ENCODE measurements at places on chromosomes 3 and 15.

DNA sequence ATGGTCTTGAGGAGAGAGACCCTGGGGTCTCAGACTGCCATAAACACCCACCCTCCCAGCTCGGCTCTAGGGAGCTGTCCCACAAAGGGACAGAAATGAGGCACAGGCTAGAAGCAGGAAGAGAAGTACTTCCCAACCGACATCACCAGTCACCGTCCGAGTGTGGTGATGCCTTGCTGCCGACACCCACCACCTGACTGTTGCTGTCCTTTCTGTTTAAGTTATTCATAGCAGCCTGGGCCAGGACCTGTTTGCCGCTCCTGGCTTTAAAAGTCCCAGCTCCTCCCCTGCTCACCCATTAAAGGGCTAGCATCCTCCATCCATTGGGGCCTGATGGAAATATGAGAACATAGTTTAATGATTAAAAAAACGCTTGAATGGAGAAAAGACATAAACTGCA lies 13.2 kb upstream of the SPG11 start:
- DNase-seq: no peak

GRCh38 chr3:63961891-63962290 lies 49.7 kb upstream of the SCAANT1 start:
- DNase-seq: no peak

DNA sequence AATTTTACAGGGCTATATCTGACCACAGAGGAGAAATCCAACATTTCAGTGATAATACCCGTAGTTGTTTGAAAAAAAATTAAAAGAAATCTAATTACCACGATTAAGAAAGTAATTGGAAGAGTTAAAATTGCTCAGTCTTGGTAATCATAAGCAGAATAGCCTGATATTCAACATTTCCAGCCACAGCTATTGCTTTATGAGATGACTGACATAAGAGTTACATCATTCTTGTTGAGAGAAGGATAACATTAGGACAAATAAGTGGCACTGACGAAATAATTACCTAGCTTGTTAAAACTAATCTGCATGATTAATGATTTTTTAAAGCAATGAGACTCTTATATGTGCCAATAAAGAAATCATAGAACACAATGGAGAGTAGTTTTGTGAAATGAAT lies 825.0 kb upstream of the GBE1 start:
- DNase-seq: no peak

GRCh38 chr15:91936927-91937326 lies 83.4 kb downstream of the SLCO3A1 start:
- DNase-seq: no peak

- DNase-seq: no peak
Observed at GRCh38 chr3:42600958-42601675, 631 bp downstream of the NKTR start.

GRCh38 chr3:34225821-34226366 lies 427.5 kb downstream of the PDCD6IP start:
- no peak for DNase-seq

- no peak for DNase-seq
Observed at GRCh38 chr3:11607816-11608215, 35.9 kb downstream of the VGLL4 start.

- no peak for DNase-seq
Observed at GRCh38 chr3:119305286-119305685, 11.1 kb downstream of the ARHGAP31 start.

- no peak for DNase-seq
Observed at GRCh38 chr15:85031086-85031943, 49.7 kb downstream of the PDE8A start.

DNA sequence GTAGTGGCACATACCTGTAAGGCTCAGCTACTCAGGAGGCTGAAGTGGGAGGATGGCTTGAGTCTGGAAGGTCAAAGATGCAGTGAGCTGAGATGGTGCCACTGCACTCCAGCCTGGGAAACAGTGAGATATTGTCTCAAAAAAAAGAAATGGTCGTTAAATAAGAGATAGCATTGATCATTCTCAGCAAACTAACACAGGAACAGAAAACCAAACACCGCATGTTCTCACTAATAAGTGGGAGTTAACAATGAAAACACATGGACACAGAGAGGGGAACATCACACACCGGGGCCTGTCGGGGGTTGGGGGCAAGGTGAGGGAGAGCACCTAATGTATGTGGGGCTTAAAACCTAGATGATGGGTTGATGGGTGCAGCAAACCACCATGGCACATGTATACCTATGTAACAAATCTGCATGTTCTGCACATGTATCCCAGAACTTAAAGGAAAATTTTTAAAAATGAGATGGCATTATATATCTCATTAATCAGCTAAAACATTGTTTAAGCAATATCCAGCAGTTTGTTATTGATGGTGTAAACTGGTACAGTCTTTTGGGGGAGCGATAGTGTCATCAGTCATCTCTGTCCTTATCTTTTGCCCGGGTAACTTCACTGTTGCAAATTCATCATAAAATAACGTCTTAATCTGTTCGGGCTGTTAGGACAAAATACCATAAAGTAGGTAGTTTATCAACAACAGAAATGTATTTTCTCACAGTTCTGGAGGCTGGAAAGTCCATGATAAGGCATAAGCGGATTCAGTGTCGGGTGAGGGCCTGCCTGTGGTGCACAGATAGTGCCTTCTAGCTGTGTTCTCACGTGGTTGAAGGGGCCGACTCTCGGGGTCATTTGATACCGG lies 1.7 kb upstream of the MAN2A2 start:
- no peak for DNase-seq

DNA sequence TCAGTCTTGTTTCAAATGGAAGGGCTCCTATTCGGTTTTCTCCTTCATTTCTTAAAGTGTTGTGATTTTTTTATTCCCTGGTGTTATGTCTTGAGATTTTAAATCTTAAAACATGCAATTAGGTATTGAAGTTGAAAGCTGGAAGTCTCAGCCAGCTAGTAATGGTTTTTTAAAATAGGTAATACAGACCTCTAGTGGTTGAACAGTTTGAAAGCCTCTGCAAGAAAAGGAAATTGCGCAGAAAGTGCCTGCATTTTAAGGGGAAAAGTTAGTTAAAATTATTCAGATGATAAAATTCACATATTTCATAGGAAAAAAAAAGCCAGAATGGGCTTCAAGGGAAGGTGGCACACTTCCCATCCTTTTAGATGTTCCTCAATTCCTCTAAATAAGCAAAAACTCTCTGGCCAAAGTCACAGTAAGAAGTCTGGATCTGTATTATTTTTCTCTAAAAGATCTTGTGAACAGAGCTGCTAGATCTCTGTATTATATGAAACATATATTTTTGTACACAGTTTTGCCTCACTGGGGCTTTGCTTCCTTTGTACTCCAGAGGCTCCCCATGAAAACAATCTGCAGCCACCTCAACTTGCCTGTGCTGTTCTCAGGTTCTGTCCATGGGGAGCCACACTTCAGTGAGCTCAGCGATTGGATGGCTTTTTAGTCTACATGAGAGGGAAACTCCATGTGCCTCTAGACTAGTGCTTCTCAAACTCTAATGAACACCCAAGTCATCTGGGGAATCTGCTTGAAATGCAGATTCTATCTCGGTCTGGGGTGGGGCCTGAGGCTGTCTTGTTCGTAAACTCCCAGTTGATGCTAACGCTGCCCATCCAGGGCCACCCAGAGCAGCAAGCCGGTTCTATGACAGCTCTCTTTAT lies 21.5 kb downstream of the AGTR1 start:
- no peak for DNase-seq

- DNase-seq: no peak
Observed at GRCh38 chr15:36814105-36814504, 234.7 kb downstream of the CDIN1 start.

DNA sequence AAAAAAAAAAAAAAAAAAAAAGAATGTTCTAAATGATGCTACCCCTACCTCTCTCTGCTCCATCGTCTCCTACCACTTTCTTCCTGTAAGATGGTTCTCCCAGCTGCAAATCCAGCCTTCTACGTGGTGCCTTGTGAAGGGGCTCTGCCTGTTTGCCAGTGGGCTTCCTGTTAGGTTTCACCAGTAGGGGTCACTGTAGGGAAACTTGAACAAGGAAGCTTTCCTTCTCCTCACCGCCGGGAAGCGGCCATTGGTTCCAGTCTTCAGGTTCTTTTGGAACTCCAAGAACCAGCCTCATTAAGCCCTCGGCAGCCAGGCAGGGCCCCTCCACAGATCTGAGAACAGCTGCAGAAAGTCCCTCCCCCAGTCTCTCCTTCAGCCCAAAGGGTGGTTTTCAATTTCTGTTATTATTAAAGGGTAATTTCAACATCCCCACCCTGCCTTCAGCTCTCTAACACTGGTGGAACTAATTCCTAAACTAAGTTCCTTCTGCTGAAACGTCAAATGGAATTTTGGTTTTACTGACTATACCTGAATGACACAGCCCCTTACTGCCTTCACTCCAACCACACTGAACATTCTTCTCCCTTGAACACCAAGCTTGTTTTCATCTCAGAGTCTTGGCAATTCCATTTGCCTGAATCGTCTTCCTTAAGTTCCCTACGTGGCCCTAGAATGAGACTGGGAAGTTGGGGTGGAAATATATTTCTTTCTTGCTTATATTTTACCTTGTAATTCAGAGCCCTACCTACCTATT lies 13.5 kb downstream of the MCCC1 start:
- DNase-seq: no peak

GRCh38 chr15:36407647-36408046 lies 171.8 kb upstream of the CDIN1 start:
- DNase-seq: no peak

- no peak for DNase-seq
Observed at GRCh38 chr3:129005526-129006303, 4.6 kb downstream of the EFCC1 start.

GRCh38 chr3:152252755-152253154 lies 16.0 kb upstream of the MBNL1 start:
- no peak for DNase-seq

GRCh38 chr3:62892951-62893350 lies 17.7 kb upstream of the CADPS start:
- DNase-seq: no peak

DNA sequence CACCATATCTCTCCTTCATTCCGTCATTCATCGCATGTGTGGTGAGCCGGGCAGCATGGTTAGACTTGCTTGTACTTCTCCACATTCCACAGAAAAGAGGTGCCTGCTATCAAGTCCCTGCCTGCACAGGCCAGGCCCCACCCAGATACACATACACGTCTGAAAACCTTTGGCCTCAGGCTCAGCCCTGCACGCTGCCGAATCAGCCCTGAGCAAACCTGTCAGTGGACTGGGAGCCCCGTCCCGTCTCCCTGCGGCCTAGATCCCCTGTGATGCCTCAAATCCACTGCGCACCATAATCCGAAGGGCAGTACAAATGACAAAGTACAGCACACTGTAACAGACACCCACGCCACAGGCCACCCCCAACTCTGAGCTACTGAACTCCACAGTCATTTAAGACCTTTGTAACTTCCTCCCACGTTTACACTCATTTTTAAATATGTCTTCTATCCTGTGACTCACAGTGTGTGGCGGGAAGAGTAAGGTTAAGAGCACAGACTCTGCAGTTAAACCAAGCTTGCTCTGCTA lies 67.1 kb downstream of the MB21D2 start:
- no peak for DNase-seq

- no peak for DNase-seq
Observed at GRCh38 chr3:194224471-194225417, 88.8 kb downstream of the HES1 start.

DNA sequence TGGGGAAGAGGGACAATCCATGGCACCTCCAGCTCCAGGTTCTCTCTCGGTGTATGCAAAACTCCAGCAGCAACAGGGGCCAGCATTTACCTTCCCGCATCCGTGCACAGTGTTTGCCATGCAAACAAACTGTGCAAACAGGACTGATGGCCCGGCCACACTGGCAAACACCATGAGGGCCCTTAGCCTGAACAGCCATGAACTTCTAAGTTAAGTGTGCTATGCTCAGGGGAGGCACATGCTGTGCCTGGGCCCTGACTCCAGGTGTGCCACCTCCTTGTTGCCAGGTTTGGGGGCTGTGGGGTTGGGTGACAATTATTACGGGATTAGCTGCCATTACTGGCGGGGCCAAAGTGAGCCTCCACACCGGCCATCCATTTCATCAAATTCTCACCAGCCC lies 57.5 kb downstream of the CACNA2D2 start:
- no peak for DNase-seq

GRCh38 chr3:50557915-50558314 lies 9.6 kb downstream of the C3orf18 start:
- no peak for DNase-seq

DNA sequence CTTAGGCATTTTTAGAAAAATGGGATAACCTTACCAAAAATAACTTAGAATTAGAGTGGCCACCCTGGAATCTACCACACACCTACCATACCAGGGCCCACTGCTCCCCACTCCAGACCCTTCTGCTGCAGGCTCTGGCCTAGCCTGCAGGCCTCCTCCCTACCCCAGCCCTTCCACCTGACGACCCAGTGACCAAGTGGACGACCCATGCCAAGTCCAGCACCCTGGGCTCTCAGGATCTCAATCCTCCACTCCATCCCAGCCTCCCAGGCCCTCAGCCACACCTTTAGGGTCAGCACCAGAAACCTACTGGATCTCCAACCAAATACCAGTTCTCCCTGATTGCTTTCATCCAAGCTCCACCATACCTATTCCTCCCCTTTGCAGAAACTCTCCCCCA lies 145.8 kb downstream of the TPRA1 start:
- DNase-seq: no peak
